ENCODE measurements at places on chromosomes 1 and 21.

GRCh38 chr21:17537299-17537698 lies 24.5 kb downstream of the CXADR start:
- no peak for DNase-seq

DNA sequence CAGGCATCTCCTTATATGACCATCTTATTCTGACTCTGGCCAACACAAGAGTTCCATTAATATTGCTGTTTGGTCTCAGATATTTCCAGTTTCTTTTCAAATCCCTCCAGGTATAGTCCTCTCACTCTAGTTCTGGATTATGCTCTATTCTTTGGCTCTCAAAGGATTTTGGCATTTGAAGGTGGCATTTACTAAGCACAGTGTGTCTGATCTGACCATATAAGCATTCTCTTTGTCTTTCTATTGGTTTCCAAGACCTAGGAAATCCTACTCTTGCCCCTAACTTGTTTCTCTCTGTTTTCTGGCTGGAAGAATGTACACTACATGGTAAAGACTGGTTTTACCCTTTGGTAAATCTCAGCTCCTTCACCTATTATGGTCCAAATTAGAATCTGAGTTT lies 12.7 kb upstream of the ACADM start:
- DNase-seq = no peak

DNA sequence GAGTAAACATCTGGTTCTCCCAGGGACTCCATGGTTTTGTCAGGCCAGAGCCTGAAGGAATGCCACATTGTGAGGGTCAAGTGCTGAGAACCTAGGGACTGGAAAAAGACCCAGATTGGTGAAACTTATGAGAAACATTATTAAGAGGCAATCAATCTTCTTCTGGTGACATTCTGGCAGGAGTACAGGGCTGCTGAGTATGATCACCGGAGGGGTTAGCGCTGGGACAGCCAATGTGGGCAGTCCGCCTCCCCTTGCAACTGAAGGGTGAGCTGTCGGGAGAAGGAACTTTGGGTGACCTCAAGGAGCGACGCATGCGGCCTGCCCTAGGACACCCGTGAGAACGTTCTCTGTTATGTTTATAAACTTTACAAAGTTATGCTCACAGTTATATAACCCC lies 429.0 kb downstream of the LMO4 start:
- DNase-seq = no peak

- no peak for DNase-seq
Measured at GRCh38 chr1:150906329-150906728, 19.4 kb downstream of the CTXND2 start.

GRCh38 chr1:232751393-232752140 lies 53.6 kb upstream of the MAP10 start:
- no peak for DNase-seq

DNA sequence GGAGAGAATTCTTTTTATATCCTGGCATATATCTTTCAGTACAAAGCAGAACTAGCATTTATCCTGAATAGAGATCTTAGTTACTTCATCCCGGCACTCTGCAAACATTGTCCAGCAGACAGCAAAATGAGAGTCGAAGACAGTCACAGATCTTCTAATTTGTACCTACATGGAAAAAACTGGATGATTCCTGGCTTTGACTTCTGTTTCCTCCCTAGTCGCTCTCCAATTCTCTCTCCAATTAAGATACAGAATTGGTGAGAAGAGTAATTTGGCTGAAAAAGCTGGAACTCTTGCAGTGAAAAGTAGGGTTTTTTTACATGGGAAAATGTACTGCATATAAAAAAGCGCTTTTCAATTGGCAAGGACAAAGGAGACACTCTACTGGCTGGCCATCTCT lies 151.1 kb upstream of the C8B start:
- DNase-seq = no peak
